ENCODE measurements at places on chromosomes 3 and 15. TPM values are rescaled to one million over a fixed set of nuclear protein-coding genes. Genes with fewer than 3 reads are reported as not detected.

DNA sequence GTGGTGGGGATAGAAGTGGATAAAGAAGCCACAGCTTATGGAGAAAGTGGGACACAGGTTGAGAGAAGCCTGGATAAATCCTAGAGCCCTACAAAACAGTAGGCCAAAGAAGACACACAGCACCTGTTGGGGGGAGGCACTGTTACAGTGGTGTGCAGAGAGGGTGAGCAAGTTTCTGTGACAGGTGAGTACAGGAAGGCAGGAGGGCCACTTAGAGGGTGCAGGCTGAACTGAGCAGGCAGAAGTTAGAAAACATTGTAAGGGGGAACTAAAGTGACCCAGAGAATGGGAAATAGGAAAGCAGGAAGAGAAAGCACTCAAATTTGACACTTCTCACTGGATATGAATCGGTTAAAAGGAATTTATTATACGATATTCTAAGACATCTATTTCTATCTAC lies 146.1 kb upstream of the TMCO5A start:
- H3K4me3 ChIP-seq = no peak overlapping the region
- H3K27me3 ChIP-seq = no peaks in the 10 kb centered on the region
- H3K27ac ChIP-seq = no peak overlapping the region
- no peaks in the 10 kb centered on the region for H3K36me3 ChIP-seq
- H3K4me1 ChIP-seq = no peaks in the 10 kb centered on the region

DNA sequence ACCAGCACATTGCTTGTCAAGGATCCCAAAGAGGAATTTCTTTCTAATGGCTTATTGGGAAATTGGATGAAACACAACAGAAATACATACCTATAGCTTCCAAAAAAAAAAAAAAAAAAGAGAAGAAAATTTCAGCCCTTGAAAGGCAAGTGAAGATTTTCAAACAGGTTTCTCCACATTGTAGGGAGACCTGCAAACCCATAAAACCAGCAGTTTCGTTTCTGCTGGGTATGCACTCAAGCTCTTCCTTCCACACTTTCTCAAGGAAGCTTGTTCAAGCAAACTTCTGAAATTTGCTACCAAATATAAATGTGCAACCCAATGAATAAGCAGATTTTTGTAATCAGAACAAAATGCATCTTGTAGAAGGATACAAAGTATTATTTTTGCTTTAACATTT lies 15.9 kb upstream of the SH3BP5 start:
- no peaks in the 10 kb centered on the region for H3K36me3 ChIP-seq
- no peak overlapping the region for H3K4me3 ChIP-seq
- H3K27ac ChIP-seq = no peak overlapping the region
- no peaks in the 10 kb centered on the region for H3K27me3 ChIP-seq
- peaks cover 13% of the 10 kb centered on the region for H3K4me1 ChIP-seq

DNA sequence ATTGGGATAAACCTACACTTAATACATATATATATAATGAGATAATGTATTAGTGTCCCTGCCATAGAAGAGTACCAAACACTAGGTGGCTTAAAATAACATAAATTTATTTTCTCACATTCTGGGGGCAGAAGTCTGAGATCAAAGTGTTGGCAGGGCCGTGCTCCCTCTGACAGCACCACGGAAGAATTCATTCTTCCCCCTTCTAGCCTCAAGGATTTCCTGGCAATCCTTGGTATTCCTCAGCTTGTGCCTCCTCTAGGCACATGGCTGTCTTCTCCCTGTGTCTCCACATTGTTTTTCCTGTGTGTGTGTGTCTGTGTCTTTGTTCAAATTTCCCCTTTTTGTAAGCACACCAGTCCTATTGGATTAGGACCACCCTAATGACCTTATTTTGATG lies 115.2 kb upstream of the AGBL1 start:
- no peaks in the 10 kb centered on the region for H3K4me1 ChIP-seq
- H3K4me3 ChIP-seq = no peak overlapping the region
- DNase-seq = no peak
- no peaks in the 10 kb centered on the region for H3K27me3 ChIP-seq

- peak overlapping the region; percentile 74 for H3K27ac ChIP-seq
- no peaks in the 10 kb centered on the region for H3K27me3 ChIP-seq
Observed at GRCh38 chr15:92638291-92638708, 17.3 kb downstream of the FAM174B start.

GRCh38 chr3:177228601-177229190 lies 31.4 kb upstream of the TBL1XR1 start:
- no peak overlapping the region for H3K27ac ChIP-seq
- peaks cover 4% of the 10 kb centered on the region for H3K4me1 ChIP-seq
- DNase-seq = no peak

GRCh38 chr3:1088503-1088902 lies 4.3 kb upstream of the CNTN6 start:
- no peak overlapping the region for H3K27ac ChIP-seq
- no peak overlapping the region for H3K4me3 ChIP-seq
- DNase-seq = no peak
- H3K4me1 ChIP-seq = no peaks in the 10 kb centered on the region
- no peaks in the 10 kb centered on the region for H3K36me3 ChIP-seq
- H3K27me3 ChIP-seq = no peaks in the 10 kb centered on the region

DNA sequence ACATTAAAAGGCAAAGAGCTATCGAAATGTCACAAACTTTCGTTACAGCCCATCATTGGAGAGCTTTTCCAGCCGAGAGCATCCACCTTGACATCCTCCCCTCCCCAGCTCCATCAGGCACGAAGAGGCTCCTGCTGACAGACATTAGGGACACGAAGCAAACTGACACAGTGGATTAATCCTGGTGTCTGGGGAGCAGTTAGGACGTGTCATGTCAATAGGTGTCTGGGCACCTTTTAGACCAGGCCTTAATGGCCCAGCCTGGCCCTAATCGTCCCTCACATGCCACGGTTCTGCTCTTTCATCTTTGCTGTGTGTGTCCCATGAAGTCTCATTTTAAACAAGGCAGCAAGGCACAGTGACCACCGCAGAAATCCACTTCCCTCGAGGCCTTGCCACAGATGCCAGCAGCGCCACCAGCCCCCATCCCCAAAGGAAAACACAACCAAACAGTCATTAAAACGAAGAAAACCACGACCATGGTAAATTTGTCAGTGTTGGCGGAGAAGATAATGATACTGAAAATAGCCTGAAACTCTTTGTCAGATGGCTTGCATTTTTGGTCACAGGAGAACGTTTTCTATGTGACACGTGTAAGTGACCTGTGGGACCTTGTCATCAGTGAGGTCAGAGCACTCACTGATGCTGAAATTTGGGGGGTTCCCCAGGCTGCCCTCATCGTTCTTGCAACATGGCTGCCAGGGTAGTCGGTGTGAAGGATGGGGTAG lies 16.3 kb upstream of the PCSK6 start:
- no peak overlapping the region for H3K4me3 ChIP-seq
- no peaks in the 10 kb centered on the region for H3K36me3 ChIP-seq
- H3K27me3 ChIP-seq = no peaks in the 10 kb centered on the region
- DNase-seq = no peak
- H3K4me1 ChIP-seq = peaks cover 17% of the 10 kb centered on the region

DNA sequence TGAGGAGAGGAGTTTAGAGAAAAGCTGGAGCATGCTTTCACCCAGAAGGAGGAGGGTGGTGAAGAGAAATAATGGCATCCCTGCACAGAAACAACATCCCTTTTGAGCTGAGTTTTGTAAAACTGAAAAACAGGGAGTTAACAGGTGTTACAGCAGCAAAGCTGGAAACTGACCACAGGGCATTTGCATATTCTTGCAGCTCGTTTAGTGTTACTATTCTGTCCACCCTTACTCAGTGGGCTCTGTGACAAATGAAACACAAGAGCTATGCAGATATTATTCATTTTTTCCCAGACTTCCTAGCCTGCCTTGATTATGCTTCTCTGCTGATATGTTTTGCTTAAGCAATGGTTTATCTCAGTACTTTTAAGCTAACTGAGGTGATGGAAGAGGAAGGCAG lies 272.0 kb downstream of the NEK10 start:
- no peaks in the 10 kb centered on the region for H3K36me3 ChIP-seq
- DNase-seq = no peak
- H3K27me3 ChIP-seq = no peaks in the 10 kb centered on the region
- H3K4me1 ChIP-seq = no peaks in the 10 kb centered on the region

DNA sequence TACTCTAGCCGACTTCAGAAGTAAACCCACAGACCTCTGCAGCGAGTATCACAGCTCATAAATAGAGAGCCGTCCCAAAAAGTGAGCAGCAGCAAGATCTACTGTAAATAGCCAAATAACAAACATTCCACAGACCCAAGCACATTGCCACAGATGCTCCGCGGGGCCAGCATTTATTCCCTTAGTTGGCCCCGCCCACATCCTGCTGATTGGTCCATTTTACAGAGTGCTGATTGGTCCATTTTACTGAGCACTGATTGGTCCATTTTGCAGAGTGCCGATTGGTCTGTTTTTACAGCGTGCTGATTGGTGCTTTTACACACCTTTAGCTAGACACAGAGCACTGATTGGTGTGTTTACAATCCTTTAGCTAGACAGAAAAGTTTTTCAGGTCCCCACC lies 17.3 kb upstream of the GABRB3 start:
- no peaks in the 10 kb centered on the region for H3K4me1 ChIP-seq
- H3K27ac ChIP-seq = no peak overlapping the region
- no peaks in the 10 kb centered on the region for H3K27me3 ChIP-seq
- no peak for DNase-seq
- H3K36me3 ChIP-seq = no peaks in the 10 kb centered on the region

Gene FSIP1
- 23.9 TPM for total RNA-seq

Gene ARL14
- total RNA-seq = not detected

All from gastrocnemius medialis (tissue), 4 donors.